ENCODE measurements at places on chromosomes 12 and 14.

DNA sequence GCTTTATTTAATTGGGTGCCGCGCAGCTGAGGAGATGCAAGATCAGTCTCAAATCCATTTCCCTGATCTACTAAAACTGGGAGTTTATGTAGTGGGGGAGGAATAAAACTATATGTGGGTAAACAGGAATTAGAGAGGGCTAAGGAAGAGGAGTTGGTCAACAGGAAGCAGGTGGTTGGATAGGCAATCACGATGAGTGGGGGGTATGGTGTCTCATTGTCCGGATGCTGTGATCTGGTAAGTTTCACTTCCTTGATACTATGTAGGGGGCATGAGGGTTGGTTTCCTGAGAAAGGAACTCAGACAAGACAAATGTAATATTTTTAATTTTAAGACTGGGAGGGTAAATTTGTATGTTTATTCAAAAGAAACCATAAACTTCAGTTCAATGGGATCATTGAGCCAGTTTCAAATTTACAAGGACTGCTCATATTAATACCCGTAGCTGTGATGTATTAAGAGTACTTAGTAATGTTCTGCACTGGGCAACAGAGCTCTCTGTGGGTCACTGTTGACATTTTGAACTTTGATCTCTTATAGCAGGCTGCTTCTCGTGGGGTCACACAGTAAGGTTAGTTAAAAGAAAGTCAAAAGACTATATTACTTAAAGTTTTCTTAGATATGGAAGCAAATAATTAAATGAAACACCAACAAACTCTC is 786.2 kb upstream of the FBXO33 start:
- DNase-seq = no peak

GRCh38 chr12:131097202-131098177 is 143.8 kb downstream of the ADGRD1 start:
- DNase-seq = no peak

GRCh38 chr12:59131462-59131861 is 211.2 kb upstream of the LRIG3 start:
- no peak for DNase-seq

DNA sequence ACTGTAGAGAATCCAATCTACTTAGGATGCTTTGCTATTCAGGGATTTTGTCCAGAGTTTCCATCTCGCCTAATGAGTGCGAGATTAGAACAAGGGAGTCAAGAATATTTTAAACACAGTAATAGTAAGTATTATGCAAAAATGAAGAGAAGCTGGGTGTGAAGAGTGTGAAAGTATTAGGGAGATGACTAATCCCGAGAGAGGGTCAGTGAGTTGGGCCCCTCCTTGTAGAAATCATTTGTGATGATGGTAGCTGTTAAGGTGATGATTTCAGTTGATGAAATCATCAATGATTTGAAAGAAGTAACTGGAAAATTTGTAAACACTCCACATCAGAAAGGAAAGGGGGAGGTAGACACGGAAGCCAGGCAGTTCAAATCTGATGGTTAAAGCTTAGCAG is 478.9 kb upstream of the MGAT4C start:
- no peak for DNase-seq

- no peak for DNase-seq
Observed at GRCh38 chr12:69732088-69732487, 6.6 kb upstream of the RAB3IP start.

DNA sequence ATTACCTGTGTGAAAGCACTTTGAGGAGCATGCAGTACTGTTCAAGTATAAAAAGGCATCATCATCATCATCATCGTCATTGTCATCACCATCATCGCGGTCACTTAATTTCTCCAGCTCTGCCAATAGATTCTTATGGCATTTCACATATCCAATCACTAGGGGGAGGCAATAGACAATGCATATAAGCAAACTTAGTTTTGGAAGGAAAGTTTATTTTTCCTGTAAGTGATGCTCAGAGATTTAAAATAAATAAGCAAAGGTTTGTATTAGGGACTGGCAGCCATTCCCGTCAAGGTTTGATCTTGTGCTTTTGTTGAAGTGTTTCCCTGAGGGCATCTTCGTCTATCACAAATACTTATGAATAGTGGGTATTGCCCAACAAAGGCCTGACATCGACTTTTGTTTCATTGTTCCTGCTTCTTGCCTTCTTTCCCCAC is 127.4 kb downstream of the KTN1 start:
- DNase-seq = no peak

DNA sequence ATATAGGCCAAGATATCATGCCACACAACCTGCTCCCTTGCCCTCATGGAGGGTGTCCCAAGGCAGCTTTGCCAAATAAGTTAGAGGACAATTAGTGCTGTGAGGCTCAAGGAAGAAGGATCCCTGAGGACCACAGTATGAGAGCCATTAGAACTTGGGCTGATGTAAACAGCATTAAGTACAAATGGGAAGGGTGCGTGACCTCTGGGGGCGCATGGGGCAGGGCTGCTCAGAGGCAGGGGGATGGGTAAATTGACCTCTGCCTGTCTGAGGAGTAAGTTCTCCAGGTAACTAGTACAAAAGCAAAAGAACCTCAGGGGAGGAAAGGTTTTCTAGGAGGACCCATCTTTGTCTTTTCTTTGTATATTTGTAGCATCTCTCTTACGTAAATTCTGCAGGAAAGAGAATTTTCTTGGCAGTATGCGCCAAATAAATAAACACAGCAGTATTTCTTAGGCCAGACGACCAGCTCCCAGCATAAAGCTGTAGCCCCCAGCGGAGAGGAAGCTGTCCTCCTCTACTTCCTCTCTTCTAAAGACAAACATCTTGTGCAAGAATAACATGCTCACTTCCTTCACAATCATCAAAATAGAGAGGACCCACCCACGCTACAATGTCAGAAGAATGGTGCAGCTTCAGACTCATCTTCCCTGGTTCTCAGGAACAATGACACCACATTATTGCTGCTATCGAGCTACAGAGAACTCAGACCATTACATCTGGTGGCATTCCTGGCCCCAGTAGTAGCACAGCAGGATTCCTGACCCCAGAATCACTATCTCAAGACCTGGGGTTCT is 16.4 kb upstream of the VWF start:
- no peak for DNase-seq

GRCh38 chr14:55303691-55304145 is 32.5 kb downstream of the FBXO34 start:
- DNase-seq = no peak

DNA sequence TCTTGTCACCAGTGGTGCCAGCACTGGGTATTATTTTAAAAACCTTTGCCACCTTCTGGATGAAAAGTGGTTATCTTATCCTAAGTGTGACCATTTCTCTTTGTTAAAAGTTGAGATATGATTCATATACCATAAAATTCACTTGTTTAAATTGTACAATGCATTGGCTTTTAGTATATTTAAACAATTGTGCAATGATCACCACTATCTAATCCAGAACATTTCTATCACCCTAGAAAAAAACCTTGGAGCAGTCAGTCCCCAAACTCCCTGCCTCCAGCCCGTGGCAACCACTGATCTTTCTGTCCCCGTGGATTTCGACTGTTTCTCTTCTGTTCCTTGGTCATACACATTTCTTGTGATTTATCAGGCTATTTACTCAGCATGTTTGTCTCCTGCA is 28.3 kb downstream of the SH2B3 start:
- no peak for DNase-seq

GRCh38 chr14:82445810-82446570 is 912.3 kb upstream of the SEL1L start:
- no peak for DNase-seq

DNA sequence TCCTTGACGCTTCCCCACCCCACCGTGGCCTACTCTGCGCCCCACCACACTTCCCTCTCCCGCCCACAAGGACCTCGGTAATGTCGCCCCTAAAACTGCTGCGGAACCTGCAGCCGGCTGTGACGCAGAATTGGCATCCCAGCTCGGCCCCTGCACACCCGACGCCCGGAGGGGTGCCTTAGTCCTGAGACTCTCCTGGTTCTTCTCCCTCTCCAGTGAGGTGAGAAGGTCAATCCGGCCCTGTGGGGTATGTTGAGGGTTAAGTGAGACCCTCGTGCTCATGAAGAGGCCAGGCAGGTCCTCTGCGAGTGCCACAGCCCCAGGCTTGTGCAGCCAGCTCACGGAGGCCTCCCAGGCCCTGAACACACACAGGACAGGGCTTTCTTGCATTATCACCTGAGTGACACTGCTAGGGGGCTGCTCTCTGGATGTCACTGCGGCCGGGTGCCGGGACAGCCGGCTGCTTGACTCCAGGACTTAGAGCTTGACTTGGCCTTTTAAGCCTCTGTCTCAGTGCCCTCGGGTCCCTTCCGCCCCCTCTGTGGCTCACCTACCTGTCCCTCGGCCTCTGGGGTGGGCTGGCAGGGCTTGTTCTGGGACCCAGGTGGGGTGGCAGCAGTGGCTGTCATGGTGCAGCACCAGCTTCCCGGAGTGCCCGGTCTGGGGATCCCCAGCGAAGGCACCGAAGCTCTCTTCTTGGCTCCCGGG is 106.9 kb upstream of the C14orf180 start:
- no peak for DNase-seq

DNA sequence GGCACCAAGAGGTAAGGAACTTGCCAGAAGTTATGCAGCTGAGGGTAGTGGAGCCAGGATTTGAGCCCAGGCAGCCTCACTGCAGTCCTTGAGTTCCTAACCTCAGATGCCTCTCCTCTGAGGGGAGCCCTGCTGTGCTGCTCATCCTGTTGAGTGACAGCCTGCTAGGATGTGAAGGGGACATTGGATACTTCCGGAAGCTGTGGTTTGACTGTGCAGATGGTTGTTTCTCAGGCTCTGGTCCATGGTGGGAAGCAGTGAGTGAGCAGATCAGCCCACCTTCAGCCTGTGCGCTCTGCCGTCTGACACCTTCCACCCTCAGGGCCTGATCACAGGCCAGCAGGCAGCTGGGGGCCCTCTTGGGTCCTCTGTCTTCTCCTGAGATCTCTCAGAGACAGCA is 253.2 kb downstream of the CACNA1C start:
- peak; percentile 96 for DNase-seq

DNA sequence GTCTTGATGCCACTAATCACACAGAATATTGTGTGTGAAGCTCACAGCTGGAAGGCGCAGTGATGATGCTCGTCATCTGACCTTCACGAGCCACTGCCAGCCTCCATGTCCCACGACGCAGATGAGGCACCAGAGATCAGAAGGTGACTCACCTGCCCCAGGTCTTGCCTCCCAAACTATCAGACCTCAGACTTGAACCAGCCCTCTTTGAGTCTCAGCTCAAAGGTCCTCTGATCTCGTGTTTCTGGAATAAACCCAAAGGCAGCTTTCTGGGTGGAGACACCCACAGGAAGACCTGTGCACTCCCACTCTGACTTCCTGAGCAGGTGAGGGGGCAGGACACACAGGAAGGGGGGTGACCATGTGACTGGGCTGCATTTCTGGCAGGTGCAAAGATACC is 19.6 kb upstream of the CHGA start:
- no peak for DNase-seq

GRCh38 chr12:4084573-4084972 is 189.0 kb upstream of the CCND2 start:
- DNase-seq = no peak

- DNase-seq = peak; percentile 2
Observed at GRCh38 chr14:62592877-62593276, 452.4 kb downstream of the KCNH5 start.

- DNase-seq = no peak
Observed at GRCh38 chr12:67019070-67019469, 250.1 kb upstream of the CAND1 start.

DNA sequence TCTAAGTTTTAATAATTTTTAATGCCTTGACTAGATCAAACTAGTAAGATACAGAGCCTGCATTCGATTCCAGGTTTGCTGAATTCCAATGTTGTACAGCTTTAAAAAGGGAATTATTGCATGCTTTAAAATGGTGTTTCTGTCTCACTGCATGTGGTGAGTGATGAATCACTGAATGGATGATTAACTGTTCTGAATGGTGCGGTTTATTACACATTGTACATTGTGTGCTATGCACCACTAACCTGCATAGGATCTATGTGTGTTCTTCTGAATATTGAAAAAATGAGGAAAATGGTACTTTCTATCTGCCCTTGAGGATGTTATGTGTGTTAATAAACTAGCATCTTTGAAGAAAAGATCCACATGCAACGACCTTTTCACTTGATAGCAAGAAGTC is 231.7 kb downstream of the NRXN3 start:
- no peak for DNase-seq

DNA sequence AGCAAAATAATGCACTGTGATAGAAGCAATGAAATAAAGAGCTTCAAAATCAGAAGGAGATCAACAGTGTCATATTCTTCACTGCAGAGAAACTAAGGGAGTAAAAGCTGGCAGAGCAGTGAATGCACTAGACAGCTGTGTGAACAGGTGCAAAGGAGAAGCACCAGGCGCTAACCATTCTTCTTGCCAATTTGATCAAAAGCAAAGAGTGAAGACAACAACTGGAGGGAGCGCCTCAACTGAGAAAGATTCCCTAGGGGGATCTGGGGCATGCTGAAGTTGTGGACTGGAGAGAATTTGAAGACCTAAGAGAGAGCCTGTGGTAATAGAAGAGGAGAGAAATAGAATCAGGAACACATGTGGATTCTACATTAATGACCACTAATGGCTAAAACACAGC is 50.4 kb upstream of the OVCH1 start:
- peak; percentile 13 for DNase-seq

- no peak for DNase-seq
Observed at GRCh38 chr12:48910196-48910595, 15.1 kb downstream of the FKBP11 start.

GRCh38 chr12:53230108-53230845 is 1.7 kb downstream of the RARG start:
- no peak for DNase-seq

DNA sequence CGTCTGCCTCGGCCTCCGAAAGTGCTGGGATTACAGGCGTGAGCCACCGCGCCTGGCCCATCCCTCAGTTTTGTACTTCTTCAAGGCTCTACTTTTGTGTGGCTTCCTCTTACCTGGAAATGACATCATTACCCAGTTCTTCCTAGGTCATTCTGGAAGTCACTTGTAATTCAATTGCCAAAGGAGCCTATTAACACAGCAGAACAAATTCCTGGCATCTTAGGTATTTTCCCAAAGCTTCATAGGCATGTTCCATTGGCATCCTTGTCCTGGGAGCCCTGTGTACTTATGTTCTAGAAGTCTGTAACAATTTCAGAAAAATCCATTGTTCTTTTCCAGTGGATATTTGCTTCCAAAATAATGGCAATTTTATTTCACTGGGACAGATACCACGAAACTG is 60.6 kb downstream of the DAAM1 start:
- no peak for DNase-seq

GRCh38 chr12:6056406-6057240 is 67.8 kb downstream of the VWF start:
- peak; percentile 35 for DNase-seq

DNA sequence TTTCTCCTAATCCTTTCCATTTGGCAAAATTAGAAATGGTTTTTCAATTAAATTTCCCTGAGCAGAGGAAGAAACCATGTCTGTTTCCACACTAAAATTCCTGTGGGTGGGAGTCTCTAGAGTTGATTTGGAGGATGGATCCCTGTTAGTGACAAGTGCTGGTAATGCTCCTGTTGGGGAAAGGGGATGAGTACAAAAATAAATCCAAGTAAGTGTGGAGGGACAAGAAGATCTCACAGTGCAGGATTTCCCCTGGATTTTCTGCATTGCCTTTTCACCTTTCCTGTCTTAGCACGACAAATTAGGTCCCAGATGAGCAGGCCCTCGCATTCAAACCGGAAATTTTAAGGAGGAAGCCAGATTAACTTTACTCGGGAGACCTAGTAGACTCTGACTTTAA is 107.5 kb downstream of the DAD1 start:
- DNase-seq = no peak

- DNase-seq = no peak
Observed at GRCh38 chr12:89352242-89352491, 134 bp downstream of the DUSP6 start.

- DNase-seq = no peak
Observed at GRCh38 chr12:64810831-64811230, 13.6 kb upstream of the TBC1D30 start.
